ENCODE measurements at places on chromosomes 4 and X.

DNA sequence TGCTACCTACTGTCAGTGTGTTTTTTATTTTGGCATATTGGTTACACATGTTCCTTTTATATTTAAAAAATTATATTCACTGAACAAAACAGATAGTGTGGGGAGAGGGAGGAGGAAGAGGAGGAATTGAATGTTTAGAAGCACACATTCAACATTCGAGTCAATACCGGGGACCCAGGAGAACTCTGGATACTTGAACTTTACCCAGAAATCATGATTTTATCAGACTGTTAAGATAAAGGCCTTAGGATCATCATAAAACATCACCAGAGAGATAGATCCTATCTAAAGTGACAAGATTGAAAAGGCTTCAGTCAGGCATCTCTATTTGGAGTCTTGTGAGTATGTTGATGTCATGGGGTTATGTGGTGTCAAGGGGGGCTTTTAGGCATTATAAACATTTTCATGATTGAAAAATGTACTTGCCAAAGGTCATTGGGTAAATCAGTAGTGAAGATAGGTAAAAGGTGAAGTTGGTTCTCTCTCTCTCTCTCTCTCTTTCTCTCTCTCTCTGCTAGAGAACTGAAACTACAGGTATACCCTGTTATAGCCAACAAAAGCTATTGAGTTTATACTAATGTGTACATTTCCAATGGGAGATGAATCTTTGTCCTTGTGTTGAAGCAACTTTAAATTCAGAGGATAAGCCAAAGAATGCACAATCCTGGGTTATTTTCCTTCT is 16.9 kb upstream of the RGN start:
- no peak for DNase-seq

DNA sequence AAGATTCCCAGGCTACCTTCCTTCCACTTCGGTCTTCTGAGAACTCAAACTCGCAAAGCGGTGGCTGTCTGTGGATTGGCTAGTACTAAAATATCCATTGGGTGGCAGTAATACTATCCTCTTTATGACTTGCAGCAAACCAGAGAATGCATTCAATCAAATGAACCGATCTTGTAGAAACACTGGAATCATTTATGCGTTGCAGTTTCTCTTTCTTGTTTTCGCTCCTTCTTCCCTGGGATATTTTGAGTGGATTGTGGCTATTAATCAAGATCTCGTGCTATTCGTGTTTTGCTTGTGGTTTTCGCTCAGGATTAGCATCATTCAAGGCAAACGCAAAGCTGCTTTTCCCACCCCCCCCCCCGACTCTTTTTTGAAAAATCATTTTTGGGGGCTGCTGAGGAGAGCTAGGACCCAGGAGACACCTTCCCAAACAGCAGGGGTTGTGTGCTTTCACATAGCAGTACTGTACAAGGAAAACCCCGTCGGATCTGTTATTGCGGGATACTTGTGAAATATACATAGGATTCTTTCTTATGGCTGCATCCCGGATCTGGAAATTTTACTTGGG is at the start of gene IL1RAPL1:
Gene IL1RAPL1, plus strand, starts transcription at position 466 of the 571 bp plus-strand sequence.
- DNase-seq = no peak

- no peak for DNase-seq
Measured at GRCh38 chr4:141004823-141005222, 128.4 kb downstream of the RNF150 start.

DNA sequence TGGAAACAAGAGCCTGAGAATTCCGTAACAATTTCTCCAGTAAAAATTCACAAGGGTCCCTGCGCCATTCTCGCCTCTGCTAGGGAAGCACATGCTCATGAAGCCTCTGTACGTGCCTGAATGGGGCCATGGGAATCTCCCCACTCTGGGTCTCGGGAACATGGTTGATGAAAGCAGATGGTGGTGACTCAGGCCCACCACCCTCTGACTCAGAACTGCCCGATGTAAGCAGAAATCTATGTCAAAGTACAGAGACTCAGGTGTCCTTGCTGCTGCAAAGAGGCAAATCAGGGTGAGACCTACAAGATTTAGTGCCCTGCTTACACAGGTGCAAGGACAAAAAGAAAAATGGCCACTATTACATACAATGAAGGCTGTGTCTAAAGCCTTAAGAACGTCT is 65.0 kb downstream of the SCD5 start:
- DNase-seq = no peak

- DNase-seq = no peak
Measured at GRCh38 chr4:7422151-7422897, 12.4 kb downstream of the PSAPL1 start.

GRCh38 chr4:41185614-41186592 is 28.4 kb downstream of the APBB2 start:
- DNase-seq = no peak

- no peak for DNase-seq
Measured at GRCh38 chr4:101238706-101239105, 108.6 kb downstream of the PPP3CA start.

GRCh38 chr4:10080589-10081217 is 35.9 kb downstream of the WDR1 start:
- DNase-seq = no peak

DNA sequence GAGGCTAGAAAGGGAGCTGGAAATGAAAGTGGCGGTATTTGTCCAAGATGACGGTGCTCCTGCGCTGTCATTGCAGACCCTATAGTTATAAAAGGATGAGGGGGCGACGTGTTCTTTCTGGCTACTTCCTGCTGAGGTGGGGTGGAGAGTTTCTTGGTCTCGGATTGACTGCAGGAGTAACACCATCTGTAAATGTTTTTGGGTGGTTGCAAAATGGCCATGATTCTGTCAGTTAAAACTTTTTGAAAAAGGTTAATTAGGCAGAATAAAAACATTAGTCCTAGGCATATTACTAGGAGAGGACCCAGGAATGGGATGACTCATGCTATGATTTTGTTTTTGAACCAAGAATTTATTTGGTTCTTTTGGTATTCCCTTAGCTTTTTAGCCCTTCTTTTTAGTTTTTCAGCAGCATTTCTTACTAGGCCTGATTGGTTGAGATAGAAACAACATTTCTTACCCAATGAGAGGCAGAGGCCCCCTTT is 53.1 kb downstream of the USP11 start:
- no peak for DNase-seq

DNA sequence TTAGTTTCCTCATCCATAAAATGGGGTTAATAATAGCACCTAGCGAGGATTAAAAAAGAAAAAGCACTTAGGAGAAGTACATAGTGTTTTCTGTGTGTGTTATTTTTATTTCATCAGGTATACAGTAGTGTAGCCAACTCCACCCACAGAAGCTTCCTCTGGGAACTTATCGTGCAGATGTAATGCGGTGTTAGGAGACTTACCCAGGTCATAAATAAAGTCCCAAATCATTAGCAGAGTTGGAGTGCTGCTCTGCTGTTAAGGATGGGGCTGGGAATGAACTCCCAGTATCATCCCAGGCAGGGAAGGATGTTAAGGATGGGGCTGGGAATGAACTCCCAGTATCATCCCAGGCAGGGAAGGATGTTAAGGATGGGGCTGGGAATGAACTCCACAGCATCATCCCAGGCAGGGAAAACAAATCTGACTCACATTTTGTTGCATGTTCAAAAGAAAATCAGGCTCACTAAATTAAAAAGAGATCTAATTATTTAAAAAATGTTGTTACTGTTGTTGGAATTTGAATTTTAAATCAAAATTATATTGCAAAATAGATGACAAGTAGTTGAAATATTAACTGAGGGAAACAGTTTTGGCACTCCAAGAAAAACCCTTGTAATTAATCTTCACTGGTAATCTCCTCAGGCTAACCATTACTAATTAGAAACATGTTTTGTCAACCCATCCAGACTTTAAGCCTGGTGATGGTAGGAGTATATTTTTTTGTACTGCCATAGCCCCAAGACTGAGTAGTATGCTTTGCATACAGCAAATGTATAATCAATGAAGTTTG is 10.2 kb upstream of the SFRP2 start:
- no peak for DNase-seq

GRCh38 chr4:134202166-134202956 is 772 bp upstream of the PABPC4L start:
- DNase-seq = no peak

DNA sequence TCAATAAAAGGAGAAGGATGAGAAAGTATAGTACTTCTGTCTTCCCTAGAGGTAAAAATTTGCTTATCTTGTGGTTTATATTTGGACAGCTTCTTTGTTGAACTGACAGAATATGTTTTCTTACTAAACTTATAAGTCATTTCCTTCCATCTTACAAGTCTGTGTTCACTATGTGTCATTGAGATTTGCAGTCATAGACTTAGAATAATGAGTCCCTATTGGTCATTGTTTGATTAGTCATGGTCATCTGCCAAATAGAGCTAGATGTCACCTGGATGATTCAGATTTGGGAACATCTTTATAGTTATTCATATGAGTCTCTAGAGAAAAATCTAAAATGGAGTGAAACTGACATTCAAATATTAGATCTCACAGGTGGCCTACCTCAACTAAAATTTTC is 51.5 kb downstream of the SPATA18 start:
- no peak for DNase-seq

DNA sequence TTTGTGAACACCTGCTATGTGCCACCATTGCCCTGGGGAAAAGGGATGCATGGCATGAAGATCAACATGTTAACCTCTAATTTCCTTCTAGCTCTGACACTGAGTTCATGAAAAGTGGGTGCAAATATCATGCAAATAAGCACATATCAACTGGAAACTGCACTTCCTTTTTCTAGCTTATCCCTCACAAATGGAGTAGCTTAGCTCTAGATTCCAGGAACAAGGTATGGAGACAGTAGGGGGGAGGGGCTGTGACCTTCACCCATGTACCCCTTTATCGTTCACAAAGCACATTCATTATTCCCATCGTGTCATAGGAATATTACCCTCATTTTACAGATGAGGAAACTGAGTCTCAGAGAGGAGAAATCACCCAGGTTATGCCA is 37.4 kb downstream of the STARD8 start:
- no peak for DNase-seq

GRCh38 chrX:154074199-154074598 is 23.3 kb downstream of the MECP2 start:
- DNase-seq = no peak

DNA sequence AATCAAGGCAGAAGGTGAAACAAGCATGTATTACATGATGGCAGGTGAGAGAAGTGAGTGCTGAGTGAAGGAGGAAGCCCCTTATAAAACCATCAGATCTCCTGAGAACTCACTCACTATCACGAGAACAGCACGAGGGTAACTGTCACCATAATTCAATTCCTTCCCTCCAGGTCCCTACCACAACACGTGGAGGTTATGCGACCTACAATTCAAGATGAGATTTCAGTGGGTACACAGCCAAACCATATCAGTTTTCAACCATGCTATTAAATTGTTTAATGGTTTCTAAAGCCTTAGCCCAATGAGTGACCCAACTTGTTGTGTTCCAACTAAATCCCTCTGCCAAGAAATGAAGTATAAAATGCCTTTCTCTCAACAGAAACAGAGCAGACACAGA is 519.8 kb downstream of the GBA3 start:
- no peak for DNase-seq

DNA sequence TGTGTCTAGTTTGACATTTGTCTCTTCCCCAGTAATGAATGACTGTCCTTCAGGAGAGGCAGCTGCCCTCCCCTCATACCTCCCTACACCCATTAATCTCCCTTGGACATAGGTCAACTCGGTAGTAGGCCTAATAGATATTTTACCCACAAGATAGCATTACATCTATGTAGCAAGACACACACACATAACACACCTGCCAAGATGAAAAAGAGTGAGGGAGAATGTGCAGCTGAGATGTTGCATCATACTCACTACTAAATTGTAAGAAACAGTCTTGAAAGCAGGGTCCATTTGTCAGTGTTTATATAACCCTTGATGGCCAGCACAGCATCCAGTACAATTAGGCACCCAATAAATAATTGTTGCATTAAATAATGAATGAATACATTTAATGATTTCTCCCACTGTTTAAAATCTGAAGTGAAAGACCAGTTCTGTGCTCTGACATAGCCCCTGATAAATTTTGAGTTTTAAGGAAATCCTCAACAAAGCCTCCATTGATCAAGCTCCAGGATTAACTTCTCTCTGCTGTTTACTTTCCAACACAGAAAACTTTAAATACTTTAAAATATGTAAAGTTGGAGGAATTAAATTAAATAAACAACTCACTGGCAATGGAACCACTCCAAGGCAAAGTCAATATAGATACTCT is 440.8 kb upstream of the RASGEF1B start:
- DNase-seq = no peak

DNA sequence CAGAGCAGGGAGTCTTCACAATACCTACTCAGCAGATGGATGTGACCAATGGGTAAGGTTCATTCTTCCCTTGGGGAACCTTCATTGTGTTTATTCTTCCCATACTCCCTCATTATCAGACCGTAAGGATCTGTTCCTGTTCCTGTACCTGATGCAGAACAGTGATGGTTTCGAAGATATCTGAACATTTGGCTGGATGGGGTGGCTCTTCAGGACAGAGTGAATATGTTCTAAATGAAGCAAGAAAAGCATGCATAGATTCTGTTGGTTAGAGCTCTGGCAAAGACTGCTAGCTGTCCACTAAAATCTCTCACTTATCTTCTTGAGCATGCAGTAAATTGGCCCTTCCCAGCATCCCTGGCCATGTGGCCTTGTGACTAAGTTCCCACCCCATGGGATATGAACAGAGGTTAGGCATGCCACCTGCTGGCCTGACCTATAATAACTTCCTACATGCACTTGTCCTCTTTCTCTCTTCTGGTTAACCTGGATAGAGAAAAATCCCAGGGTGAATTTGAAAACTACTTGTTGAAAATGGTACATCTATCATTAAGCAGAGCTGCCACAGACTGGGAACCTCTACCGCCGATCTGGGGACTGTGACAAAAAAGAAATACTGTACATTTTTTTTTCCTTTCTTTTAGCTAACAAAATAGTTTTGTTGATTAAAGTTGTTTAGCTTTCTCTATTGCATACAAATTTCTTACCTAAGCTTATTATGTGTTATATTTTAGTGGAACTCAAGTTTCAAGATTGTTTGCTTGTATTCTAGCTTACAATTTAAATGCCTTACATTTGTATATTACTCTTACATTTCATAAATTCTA is 60.0 kb upstream of the BANK1 start:
- peak; percentile 14 for DNase-seq

DNA sequence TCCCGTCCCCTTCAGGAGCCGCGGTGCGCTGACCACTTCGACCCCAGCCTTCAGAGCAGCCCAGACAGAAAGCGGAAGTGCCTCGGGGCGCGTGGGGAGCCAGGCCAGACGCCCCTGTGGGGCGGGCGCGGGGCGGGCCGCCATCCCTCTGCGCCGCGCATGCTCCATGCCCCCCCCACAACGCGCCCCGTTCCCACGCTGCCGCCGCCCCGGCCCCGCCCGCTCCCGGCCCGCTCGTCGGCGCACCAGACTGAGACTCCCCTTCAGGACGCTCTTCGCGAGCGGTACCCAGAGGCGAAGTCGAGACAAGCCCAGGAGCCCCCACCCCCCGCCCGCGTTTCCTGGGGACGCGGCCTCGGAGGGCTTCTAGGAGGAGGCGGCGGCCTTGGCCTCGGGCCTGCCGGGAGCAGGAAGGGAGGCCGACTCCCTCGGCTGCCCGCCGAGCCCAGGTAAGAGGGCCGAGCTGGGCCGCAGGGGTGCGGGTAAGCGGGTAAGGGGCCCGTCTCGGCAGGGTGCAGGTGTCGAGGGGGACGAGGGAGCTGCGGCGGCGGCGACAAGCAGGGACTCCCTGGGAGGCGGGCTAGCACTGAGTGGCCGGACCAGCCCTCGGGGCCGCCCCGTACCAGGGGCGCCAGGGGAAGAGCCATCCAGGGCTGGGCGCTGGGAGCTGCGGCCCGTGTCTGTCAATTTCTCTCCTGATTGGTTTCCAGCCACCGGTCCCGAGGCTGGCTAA is at the start of gene ZFP92:
Gene ZFP92, plus strand, starts transcription at position 218 of the 733 bp plus-strand sequence. CDS start 6,851 bp downstream, outside the sequence.
- no peak for DNase-seq

All from stimulated activated CD8-positive, alpha-beta memory T cell treated with anti-CD3 and anti-CD28 coated beads, Interleukin-4, amount 100 ng/mL, for 1 hour (primary cell).